Activated T-cell treated with anti-CD3 and anti-CD28 coated beads, Interleukin-2, amount 50 U/mL, for 72 hours (primary cell): ENCODE measurements at places on chromosomes 3 and 15. TPM values are rescaled to one million over a fixed set of nuclear protein-coding genes. Genes with fewer than 3 reads are reported as not detected.

The TMCC1 gene
- total RNA-seq, result 16.9 TPM

The SCN11A gene
- 0.44 TPM for total RNA-seq

The HHLA2 gene
- 1.9 TPM for total RNA-seq

The MKRN3 gene
- 2.1 TPM for total RNA-seq

The PLAAT1 gene
- not detected for total RNA-seq

The LMAN1L gene
- total RNA-seq, result 0.53 TPM

The ARMC8 gene
- total RNA-seq, result 36.8 TPM

The GOLGA8J gene
- total RNA-seq, result not detected

The CCDC33 gene
- total RNA-seq, result not detected

The ZKSCAN7 gene
- total RNA-seq, result 2.8 TPM

The HES1 gene
- 0.91 TPM for total RNA-seq

The CLRN1 gene
- not detected for total RNA-seq

The STRIT1 gene
- total RNA-seq, result not detected

The WDR49 gene
- 0.31 TPM for total RNA-seq
